ENCODE measurements at places on chromosomes 2 and 18.

- no peak for DNase-seq
Measured at GRCh38 chr2:173605994-173606393, 251.3 kb downstream of the CDCA7 start.

DNA sequence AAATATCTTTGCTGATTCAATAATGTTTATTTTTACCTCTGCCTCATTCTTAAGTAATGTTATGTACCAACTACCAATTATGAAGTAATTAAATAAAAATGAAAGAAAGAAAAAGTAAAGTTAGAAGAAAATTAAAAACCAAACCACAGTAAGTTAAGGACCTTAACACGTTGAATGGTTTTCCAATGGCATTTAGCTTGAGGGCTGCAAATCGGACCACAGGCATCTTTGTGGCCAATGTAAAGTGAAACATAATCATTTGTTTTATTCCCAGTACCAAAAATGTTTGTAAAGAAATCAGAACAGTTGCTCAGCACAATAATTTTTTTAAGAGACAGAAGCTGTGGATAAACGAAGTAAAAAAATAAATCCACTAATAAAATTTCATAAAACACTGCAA lies 1455.5 kb upstream of the ZEB2 start:
- no peak for DNase-seq

GRCh38 chr2:205176546-205176945 lies 505.8 kb upstream of the NRP2 start:
- no peak for DNase-seq

GRCh38 chr2:47206181-47206580 lies 51.1 kb upstream of the STPG4 start:
- no peak for DNase-seq

GRCh38 chr2:121489911-121490583 lies 40.6 kb upstream of the RNU4ATAC start:
- DNase-seq: no peak

GRCh38 chr2:238994876-238995275 lies 147.0 kb downstream of the TWIST2 start:
- DNase-seq: no peak

- no peak for DNase-seq
Measured at GRCh38 chr2:224574423-224575084, 10.6 kb downstream of the CUL3 start.

DNA sequence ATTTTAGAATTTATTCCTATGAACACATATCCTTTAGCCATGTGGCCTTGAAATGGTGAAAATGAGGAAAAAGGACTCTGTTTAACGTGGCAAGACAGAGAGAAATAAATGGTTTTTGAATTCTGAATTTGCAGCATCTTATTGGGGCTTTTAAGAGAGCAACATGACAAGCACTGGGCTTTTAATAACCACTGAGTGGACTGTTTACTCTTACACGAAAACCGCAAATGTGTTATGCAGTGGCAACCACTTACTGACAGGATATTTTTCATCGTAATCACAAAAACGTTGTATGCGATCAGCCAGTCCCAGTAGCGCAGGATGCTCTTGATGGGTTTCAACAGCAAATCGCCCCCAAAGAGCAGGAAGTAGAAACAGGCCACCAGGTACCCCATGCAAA lies 226.6 kb downstream of the NAPG start:
- DNase-seq: no peak

GRCh38 chr18:36440614-36441013 lies 143.1 kb downstream of the FHOD3 start:
- DNase-seq: no peak

GRCh38 chr2:158458617-158458920 lies 1.8 kb downstream of the PKP4 start:
- DNase-seq: peak; percentile 26

DNA sequence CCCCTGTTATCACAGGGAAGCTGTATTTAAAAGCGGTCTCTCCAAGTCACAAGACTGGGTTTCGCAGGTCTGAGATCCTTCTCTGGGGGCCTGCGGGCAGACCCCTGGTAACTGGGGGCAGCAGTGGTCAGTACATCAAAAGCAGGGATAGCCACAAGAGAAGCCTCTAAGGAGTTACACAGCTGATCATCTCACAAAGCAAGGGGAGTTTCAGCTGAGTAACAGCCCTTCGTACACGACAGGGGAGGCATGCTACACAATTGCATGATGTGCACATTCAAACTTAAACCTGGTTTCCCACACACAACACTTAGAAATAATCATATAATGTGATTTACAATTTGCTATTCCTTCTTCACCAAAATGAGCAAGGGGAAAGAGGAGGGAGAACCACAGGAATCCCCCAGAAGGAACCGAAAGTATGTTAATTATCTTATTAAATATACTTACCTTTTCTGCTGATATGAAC lies 87.5 kb downstream of the TMEM131 start:
- DNase-seq: no peak

- peak; percentile 78 for DNase-seq
Measured at GRCh38 chr2:189673661-189674373, 653 bp upstream of the ANKAR start.

- no peak for DNase-seq
Measured at GRCh38 chr18:9808295-9809241, 77.2 kb upstream of the TXNDC2 start.

GRCh38 chr2:8436585-8436984 lies 245.3 kb upstream of the ID2 start:
- no peak for DNase-seq

GRCh38 chr2:64655873-64656272 lies 2.2 kb upstream of the SERTAD2 start:
- DNase-seq: peak; percentile 16

DNA sequence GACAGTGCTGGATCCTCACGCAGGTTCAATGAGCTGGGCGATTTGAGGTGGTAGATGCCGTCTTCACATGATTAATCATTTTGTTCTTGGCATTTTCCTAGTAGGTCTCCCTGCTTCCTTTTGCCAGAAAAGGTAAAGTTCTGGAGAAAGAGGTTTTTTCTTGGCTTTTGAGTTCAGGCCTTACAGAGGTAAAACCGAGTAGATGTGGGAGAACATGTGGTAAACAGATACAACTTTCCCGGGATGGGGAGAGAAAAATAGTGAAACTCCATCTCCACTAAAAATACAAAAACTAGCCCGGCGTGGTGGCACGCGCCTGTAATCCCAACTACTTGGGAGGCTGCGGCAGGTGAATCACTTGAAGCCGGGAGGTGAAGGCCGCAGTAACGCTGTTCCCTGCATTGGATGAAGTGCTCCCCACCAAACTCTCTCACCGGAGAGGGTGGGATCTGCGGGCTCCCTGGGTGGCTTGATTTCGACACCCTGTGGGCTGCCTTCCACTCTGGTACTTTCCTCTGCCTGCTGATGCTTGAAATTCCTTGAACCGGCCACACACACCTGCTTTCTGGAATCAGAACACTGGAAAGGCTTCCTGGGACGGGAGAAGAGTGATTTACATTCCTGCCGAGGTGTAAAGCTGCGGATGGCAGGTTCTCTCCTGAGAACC lies 88.8 kb downstream of the ACTR3 start:
- no peak for DNase-seq

DNA sequence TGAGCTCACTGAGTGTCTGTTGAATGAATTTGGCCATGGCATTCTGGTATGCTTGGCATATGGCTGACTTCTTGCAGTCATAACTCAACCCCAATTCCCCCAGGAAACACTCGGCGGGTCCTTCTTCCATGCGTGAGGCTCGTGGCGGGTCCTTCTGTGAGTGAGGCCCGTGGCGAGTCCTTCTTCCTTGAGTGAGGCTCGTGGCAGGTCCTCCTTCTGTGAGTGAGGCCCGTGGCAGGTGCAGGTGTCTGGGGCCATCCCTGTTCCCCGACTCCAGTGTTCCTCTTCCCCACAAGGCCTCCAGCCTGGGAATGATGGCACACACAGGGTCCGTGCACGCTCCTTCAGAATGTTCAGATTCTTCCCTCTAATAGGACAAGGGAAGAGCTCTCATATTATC lies 169.0 kb downstream of the EIPR1 start:
- no peak for DNase-seq

Measured in Kasumi-1 (cell line).